ENCODE measurements at places on chromosomes 4 and X. TPM values are rescaled to one million over a fixed set of nuclear protein-coding genes. Genes with fewer than 3 reads are reported as not detected.

The MTMR8 gene
- total RNA-seq, result 1.6 TPM

The PPP2R3B gene
- total RNA-seq, result 9.2 TPM

The STK32B gene
- 0.17 TPM for total RNA-seq

The F8A3 gene
- total RNA-seq, result 4.8 TPM

The GYG2 gene
- not detected for total RNA-seq
